Suppressor macrophage treated with lipopolysaccharide for 1 hour (primary cell): ENCODE measurements at places on chromosomes 1 and 21.

GRCh38 chr1:173038875-173039554, 11.7 kb downstream of the TNFSF18 start:
- peak; percentile 40 for DNase-seq

DNA sequence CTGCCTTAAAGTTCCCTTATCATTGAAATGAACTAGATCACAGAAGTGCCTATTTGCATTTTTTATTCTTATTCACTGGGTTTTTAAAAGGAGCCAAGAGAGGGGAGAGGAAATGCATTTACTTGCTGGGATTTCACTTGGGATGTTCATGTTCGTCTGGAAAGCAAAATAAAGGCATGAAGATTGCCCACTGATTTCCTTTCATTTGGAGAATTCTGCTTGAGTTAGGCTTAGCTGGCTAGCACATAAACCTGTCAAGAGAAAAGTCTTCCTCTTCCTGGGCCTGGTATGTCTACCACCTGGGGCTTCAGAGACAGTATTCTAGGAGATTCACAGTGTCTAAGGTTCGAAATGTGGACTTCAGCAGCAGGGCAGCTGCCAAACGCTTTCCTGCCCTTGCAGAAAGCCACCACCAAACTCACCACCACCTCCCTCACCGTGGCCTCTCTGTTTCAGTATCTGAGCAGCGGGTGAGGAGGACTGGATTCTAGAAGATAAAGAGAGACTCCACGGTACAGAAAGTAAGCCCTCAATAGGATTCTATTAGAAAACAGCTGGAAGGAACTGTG, 44.5 kb downstream of the HIVEP3 start:
- no peak for DNase-seq

GRCh38 chr1:185966471-185966870, 232.3 kb downstream of the HMCN1 start:
- DNase-seq, result no peak

GRCh38 chr1:32775640-32776337, 41.4 kb downstream of the YARS1 start:
- DNase-seq, result no peak

DNA sequence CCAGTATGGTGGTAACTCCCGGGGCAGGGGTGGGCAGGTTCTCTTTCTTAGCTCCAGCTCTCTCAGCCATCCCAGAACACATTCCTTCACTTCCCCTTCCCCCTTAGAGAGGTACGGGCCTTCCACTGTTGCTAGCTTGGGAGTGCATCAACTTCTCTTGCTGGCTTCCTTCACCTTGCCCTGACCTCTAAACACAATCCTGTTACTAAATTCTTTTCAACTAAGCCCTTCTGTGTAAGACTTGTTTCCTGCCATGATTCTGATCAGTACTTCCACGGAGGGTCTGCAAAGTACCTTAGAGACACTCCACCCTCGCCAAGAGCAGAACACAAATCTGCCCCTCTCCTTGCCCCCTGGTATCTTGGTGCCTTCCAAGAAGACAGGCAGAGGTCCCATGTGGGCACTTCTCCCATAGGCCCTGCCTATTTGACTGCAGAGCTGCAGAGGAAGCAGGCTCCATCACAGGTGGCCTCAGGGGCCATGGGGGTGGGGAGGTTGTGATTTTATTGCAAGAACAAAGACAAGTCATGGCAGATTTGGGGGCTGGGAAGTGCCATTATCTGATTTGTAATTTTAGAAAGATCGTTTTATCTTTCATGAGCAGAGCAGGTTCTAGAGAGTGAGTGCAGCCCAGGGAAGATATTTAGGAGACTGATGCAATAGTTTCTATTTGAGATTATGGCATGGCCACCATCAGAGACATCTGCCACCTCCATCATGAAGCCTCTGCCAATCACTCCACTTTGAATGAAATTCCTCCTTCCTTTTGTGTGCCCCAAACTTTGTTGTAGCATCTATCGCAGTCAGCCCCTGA, 182.5 kb upstream of the JUN start:
- no peak for DNase-seq

- DNase-seq, result no peak
Observed at GRCh38 chr1:91133248-91133647, 111.4 kb upstream of the ZNF644 start.

- no peak for DNase-seq
Observed at GRCh38 chr1:248923352-248924338, 17.6 kb downstream of the PGBD2 start.

DNA sequence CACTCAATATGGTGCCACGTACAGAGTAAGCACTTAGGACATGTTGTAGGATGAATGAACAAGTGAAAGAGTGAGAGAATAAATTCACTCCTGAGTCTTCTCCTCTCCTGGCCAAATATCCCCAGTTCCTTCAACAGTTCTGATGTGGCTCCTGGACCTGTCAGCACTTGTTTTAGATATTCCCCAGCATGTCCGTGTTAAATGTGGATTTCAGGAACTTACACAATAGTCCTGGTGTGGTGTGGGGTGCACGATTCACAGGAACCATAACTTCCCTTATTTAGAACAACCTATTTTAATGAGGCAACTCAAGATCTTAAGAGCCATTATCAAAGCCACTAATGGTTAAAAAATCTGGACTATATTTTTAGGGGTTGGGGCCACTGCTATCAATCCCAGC, 39.0 kb upstream of the MYSM1 start:
- peak; percentile 68 for DNase-seq

DNA sequence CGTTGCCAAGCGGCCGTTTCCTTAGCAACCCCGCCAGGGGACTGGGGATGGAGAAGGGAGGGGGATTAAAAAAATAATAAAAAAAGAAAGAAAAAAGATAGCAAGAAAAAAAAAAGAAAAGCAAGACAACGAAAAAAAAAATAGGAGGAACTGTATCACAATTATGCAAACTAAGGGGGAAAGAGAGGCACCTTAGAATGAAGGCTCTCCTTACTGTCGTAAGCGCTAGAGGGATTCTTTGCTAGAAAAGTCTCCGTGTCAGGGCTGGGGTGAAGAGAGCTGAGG, 625 bp upstream of the NEGR1 start:
- DNase-seq, result no peak

GRCh38 chr1:207973898-207974568, 63.1 kb upstream of the CD34 start:
- peak; percentile 91 for DNase-seq

- no peak for DNase-seq
Observed at GRCh38 chr21:33290441-33290840, 24.3 kb downstream of the IL10RB start.

- DNase-seq, result no peak
Observed at GRCh38 chr1:97621955-97622354, 298.9 kb downstream of the DPYD start.

DNA sequence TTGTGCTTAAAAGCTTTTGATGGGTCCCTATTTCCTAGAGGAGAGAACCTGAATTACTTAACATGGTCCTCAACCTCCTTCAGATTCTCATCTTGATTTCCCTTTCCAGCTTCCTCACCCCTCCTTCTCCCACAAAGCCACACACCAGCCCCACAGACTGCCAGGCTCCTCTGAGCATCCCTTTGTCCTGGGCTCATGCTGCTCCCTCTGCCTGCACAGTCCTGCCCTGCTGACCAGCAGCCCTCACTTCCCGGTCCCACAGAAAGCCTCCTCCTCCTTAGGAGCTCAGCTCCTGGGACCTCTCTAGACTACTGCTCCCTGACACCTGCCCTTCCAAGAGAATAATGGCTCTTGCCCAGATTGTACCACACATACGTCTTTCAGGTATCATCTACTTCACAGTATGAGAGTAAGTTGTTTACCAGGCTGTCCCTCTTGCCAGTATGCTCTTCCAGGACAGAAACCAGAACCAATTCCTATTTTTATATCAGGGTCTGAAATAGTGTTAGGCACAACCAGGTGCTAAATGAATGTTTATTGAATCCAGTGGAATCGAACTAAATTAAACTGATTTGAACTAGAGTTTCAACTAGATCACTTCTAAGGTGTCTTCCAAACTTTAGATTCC, 373.4 kb downstream of the LMX1A start:
- DNase-seq, result no peak

GRCh38 chr1:208028526-208028925, 117.6 kb upstream of the CD34 start:
- no peak for DNase-seq

DNA sequence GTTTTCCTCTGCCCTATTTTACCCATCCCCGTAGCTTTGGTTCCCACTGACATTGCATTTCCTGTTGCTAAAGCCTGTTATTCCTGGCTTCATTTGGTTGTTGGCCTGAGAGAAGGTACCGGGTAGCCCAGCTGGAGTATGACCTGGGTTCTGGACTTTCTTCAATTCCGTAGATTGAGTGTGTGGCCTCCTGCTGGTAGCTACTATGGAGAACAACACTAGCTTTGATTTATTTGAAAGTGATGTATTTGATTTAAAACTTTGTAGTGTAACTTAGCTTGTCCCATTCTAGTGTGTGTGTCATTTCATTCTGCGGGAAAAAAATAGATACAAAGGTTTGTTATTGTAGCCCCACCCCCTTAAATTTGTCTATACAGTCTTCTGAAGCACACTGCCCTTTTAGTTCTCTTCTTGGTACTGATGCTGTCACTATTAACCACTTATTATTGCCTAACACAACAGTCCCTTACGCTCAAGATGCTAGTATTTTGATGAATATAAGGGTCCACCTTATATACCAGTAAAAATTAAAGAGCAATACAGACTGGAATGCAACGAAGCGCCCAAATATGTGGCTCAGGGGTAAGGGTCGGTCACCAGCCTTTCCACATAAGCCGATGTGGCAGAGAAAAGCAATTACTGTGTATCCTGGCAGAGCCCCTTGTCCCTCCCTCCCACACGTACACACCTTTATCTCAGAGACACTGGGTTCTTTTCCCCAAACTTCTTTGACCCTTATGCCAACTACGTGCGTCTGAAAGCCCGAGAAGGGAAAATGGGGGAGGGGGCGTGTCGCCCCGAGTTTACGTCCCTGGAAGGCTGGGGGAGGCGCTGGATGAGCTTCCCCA, 643 bp upstream of the MOV10 start:
- DNase-seq, result peak; percentile 31

DNA sequence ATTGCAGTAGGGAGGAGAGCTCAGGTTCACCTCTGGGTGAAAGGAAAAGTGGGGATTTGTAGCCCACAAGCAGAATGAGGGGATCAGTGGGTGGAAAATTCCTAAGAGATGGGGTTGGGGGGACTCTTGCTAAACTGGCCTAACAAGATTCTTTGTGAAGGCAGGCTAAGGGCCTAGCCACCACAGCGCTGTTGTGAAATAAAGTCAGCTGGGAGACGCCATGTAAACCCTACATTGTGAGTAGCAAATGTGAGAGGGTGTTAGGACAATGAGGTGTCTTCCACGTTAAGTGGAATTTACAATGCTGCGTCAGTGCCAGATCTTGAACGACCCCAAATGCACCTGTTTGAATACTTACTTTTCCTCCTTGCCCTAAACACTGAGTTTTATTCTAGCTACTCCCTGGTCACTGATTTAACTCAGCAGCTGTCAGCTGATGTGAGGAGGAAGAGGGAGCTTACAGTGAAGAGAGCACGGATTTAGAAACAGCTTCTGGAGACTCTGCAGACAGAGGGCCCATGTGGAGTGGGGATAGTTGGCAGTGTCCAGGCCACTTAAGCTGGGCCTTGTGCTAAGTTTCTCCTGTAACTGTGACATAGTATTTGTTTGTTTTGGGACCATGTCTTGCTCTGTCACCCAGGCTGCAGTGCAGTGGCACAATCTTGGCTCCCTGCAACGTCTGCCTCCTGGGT, 17.3 kb downstream of the PDPN start:
- DNase-seq, result no peak

GRCh38 chr1:69246109-69246508, 321.6 kb upstream of the LRRC7 start:
- no peak for DNase-seq

DNA sequence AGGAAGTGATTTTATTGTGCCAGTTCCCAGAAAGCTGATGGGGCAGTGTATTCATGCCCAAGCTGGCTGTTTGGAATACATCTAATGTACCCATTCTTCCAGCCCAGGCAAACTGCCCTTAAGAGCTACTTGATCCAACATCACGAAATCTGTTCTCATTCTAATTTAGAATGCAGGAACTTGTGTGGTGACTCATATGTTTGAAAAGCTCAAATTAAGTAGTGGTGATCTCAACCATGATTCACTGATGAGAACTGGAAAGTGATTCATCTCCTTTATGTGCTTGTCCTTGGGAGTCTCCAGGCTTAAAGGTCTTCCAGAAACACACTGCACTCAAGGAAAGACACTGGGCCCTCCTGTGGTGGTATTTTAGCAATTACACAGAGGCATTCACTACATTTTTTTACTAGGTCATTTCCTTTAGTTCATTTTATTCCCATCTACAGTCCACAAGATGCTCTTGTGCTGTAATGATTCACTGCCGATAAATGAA, 65.4 kb downstream of the RPE65 start:
- DNase-seq, result peak; percentile 84

- peak; percentile 3 for DNase-seq
Observed at GRCh38 chr1:200005165-200005564, 22.3 kb upstream of the NR5A2 start.

DNA sequence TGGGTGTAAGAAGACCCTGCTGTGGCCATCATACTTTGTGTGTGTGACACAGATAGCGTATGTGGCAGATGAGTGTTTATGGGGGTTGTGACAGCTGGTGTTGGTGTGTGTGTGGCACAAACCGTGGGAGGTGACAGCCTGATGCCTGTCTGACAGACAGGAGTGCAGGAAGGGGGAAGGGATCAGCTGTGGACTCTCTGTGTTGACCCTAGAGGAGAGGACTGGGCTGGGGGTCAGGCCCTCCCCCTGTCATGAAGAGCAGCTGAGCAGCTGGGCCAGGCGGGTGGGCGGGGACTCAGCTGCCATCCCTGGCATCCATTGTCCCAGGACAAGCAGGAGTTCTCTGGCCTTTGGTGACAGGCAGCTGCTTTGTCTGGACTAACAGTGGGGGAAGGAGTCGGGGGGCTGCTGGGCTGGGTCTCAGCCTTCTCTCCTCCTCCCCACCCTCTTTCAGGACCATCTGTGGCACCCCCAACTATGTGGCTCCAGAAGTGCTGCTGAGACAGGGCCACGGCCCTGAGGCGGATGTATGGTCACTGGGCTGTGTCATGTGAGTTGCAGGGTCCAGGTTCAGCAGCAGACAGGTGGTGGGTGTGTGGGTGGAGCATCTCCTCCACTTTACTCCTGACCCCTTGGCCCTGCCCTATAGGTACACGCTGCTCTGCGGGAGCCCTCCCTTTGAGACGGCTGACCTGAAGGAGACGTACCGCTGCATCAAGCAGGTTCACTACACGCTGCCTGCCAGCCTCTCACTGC, 2.3 kb downstream of the PLK3 start:
- DNase-seq, result no peak

GRCh38 chr1:46315669-46316403, 12.3 kb downstream of the UQCRH start:
- DNase-seq, result no peak

DNA sequence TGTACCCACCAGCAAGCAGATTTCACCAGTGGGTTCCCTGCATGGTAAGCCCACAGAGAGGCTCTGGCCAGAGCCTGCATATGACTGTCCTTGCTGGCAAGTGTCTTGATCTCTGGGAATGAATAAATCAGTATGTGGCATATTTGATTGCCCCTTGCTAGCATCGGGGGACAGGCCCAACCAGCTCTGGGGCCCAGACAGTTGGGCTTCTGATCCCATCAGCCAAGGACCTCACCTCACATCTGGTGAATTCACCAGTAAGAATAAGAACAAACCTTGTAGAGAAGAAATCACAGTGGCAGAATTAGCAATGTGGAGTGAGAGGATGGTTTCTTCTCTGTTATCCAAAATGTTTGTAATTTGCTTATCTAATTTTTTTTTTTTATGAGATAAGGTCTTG, 15.9 kb downstream of the SLC1A7 start:
- DNase-seq, result no peak
